ENCODE measurements at places on chromosomes 1 and 21.
A peak's percentile ranks its signal among the peaks of the same experiment; 100 is the strongest.

DNA sequence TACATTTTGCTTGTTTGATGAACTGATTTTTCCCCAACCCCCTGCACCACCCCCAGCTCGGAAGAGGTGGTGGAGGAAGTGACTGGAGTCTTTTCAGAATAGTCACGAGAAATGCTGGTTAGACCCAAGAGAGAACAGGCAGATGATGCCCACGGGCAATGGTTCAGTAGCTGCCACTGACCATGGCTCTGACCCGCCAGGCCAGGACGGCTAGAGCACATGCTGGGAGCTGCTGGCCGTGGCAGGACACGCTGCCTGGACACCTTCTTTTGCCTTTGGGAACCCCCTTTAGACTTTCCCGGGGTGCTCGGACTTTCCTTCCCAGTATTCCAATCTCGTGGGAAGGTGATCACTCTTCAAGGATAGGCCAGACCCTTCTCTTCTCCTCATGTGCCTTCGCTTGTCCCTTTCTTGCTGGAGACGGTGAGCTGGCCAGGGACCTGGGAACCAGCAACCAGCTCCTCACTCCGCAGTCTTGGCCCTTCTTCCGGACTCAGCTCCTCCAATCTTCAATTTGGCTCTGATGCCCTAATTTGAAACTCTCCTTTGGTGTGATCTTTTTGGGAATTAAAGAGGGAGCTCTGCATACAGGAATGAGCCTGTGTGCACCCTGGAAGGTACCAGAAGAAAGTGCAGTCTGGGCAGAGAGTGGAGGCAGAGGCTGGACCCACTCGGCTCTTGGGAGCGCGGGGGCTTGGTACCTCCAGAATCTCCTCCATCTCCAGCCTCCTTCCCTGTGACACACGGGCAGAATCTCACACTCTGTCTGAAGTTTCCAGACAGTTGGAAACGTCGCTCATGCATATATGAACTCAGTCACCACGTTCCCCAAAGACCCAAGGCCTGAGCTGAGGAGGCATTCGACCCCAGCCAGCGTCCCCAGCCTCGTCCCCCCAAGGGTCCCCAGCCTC lies 4.0 kb upstream of the PDE9A start:
- no peak for DNase-seq

GRCh38 chr1:7733276-7733675 lies 37.8 kb upstream of the VAMP3 start:
- DNase-seq: no peak

- peak; percentile 97 for DNase-seq
Observed at GRCh38 chr21:39388038-39388810, 39.3 kb upstream of the HMGN1 start.

DNA sequence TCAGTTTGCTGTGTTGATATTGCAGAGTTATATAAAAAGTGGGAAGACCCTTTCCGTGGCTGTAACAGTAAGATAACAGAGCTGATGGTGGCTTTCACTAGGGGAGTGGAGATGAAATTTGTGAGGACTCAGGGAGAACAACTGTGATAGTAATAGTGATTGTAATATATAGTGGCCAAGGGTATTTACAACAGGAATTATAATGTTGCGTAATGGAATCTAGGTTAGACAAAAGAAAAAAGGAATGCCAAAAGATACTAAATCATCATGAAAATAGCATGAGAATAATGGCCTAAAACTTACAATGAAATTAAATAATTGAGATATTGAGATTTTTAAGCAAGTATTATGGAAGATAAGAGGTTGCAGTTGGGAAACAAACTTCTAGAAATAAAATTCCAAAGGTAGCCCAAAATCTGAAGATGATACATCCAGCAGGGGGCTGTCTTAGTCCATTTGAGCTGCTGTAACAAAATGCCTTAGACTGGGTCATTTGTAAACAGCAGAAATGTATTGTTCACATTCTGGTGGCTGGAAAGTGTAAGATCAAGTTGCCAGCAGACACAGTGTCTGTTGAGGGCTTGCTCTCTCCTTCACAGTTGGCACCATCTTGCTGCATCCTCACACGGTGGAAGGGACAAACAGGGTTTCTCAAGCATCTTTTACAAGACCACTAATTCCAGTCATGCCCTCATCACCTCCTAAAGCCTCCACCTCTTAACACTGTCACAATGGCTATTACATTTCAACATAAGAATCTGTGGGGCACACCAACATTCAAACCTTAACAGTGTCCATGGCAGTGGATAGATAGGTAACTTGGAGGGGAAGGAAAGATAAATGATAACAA lies 711.2 kb downstream of the MRPL39 start:
- peak; percentile 15 for DNase-seq

DNA sequence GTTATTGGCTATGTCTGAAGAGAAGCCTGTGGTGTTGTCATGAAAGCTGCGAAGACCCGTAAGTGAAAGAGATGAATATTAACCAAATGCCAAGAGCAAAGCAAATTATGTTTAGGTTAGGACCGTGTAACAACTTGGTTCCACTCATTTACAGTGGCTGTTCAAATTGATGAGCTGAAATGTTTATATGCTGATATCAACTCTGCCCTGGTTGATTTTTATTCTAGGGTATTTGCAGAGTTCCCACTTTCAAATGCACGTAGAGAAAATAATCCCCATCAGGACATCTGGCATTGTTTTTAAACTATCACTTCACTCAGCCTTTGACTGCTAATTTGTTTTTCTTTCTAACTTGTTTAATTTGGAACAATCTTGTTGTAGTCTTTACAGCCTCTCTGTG lies 581.6 kb upstream of the ADAMTS5 start:
- DNase-seq: no peak

DNA sequence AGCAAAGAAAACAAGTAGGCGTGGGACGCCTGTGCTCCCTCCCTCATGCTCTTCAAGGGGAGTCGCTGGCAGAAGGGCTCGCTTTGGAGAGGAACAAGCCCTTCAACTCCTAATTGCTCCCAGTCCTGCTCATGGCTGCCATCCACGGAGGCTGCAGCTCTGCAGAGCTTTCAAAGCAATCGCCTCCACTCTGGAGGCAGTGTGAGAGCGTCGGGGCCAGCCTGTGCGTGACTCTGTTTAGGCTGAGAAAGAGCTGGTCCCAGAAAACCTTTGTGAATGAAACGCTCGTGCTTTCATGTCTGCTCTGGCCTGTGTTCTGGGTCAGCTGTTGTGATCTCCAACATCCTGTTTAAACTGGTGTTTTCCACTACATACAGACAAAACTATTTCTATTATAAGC lies 23.9 kb upstream of the RUNX1 start:
- DNase-seq: no peak

DNA sequence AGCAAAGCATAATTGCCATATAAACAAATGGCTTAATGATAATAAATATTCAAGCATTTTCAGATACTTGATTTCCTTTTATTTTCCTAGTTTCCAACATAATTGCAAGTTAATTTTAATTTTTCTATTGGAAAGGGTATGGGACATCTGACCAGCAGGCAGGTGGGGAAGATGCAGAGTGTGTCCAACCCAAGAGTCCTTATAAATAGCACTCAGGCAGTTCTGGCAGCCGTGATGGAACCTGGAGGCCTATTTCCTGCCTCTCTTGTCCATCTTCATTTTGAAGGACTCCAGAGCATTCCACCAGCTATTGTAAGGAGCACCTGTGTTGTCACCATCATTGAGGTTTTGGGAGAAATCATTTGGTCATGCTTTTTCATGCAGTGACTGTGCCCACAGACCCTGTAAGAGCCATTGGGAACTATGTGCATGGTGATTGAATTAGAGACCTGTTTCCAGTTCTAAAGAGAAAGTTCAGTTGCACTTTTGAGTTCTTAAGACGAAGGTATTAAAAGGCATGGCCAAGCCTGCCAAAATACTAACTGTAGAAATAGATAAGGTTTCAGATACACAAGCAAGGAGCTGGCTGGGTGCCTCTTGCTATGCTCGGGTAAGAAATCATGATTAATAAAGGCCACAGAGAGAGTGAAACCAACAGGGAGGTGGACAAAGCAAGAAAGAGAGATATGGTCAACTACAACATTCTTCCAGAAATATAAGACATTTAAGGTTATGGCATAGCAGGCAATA lies 92.3 kb downstream of the SPATA46 start:
- no peak for DNase-seq

GRCh38 chr1:194347200-194347599 lies 1160.8 kb upstream of the B3GALT2 start:
- no peak for DNase-seq

DNA sequence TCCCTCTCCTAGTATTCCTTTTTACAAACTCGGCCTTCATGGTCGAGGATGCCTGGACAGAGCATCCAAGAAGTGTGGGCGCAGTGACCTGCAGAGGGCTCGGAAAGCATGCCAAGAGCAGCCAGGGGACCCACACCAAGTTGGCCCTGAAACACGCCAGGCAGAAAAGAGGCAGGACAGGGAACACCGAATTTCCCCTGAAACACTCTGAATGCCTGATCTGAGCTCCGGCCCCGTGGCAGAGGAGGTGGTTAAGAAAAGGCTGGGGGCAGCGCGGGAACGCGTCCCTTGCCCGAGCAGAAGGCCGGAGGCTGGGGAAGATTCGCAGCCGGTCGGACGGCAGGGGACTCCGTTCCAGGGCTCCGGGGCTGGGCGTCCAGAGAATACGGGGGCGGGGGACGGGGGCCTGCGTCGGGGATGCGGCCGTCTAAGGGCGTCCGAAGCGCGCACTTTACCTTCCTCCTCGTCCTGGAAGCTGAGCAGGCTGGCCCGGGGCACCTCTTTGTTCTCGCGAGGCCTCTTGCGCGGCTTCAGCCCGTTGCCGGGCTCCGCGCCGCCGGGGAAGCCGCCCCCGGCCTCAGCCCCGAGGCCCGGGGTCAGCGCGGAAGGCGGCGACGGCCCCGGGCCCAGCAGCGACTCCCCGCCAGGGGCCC lies 558 bp downstream of the PAXBP1 start:
- DNase-seq: peak; percentile 67

DNA sequence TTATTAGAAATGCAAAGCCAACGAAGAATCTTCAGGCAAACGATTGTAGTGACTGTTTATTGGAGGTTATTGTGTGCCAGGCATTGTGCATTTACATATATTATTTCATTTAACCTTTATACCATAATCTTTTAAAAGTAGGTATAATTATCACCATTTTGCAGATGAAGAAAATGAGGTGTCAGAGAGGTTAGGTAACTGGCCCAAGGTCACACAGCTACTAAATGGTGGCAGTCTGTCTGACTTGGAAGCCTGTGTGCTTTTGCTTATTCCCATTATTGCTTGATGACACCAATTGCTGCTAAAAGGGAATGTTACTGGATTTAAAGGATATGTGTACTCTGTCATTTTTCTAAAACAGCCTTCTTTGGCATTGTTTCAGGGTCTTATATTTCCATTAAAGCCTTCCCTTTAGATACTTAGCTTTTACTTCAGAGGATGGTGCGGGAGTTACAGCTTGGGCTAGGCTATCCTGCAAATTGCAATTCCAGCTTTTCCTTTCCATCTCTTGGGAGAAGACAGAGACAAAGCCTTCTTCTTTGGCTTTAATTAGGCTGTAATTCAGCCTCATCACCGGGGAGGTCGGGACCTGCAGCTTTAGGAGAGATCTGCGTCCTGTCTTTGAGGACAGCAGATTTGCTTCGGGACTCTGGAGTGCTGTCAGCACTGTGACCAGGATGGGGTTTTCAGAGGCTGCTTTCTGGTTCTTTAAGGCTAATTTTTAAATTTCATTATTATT lies 37.4 kb upstream of the ERRFI1 start:
- DNase-seq: no peak
